Urothelium cell line (cell line): ENCODE measurements at places on chromosomes 2 and 18.
A peak's percentile ranks its signal among the peaks of the same experiment; 100 is the strongest.

- peak; percentile 23 for DNase-seq
Measured at GRCh38 chr2:63861220-63861822, 19.6 kb downstream of the UGP2 start.

DNA sequence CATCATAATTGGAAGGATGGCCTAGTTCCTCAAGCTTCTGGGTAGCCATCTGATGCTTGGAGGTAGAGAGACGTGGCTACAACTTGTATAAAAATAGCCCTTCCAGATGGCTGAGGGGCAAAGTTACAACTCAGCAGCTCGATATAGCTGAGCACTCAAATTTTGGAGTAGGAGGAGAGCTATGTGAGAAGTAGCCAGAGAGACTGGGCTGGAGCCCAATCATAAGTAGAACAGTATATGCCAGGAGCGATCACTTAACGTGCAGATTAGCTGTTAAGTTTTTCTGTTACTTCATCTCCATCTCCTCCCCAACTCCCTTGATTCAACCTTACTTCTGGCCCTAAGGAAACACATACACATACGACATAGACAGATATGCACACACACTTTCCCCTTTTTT is 28.8 kb downstream of the CNRIP1 start:
- DNase-seq = no peak

DNA sequence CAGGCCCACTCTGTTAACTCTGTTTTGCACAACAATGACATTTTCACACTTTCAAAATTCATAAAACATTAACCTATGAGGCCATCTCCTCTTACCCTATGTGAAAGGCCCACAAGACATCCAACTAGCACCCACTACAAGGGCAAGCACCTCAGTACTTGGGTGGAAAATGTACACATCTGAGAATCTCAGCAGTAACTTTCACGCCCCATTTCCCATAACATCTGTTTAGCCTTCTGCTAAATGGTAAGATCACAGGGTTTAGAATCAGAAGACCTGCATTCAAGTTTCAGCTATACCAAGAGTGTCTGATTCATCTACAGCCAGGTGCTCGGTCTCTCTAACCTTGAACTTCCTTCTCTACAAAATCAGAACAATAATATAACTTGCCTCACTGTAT is 89.2 kb downstream of the SP100 start:
- no peak for DNase-seq

GRCh38 chr18:51614033-51614432 is 416.6 kb upstream of the MEX3C start:
- peak; percentile 64 for DNase-seq

- DNase-seq = no peak
Measured at GRCh38 chr2:62467100-62467474, 38.9 kb downstream of the TMEM17 start.

DNA sequence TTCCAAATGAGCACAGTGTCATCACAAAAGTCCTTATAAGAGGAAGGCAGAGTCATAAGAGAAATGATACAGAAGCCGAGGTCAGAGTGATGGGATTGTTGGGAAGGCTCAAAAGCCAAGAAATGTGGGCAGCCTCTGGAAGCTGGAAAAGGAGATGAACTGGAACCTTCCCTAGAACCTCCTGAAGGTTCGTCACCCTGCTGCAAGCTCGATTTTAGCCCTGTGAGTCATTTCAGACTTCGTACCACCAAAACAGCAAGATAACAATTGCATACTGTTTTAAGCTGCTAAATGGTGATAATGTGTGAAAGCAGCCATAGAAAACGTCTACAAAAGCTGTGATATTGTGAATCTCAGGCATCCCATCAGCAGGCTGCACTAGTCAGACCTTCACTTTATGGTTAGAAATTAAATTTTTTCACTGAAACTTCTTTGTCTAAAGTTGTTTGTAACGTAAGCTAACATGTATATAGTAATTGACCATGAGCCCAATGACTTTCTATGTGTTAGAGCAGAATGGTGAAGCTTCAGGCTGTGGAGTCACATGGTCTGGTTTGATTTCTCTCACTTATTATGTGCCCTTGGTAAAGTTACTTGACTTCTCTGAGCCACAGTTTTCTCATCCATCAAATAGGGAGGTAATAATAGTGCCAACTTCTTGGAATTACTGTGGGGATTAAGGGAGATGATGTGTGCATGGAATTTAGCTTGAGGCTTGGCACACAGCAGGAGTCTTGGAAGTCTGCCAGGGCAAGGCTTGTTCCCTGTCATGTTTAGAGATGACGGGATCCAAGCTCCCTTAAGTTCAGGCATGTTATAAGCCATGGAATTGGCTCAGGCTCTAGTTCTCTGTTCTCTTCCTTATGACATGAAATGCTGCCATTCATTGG is 132.0 kb upstream of the CCDC195 start:
- peak; percentile 73 for DNase-seq

GRCh38 chr2:199977984-199978415 is 22.6 kb downstream of the MAIP1 start:
- DNase-seq = no peak

DNA sequence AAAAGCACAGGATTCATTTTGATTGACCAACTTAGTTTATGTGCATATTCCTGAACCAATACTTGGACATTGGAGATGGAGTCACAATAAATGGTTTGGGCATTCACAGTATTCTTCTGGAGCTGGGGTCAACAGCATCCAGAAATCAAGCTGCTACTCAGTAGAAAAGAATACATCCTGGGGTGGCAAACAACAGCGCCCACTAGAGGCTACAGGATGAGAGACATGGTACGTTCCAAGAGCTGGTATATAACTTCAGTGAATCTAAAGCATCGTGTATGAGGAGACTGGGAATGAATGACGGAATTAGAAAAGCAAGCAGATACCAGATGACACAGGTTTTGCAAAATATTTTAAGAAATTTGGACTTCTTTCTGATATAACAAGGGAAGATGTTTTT is 142.9 kb upstream of the FIGN start:
- DNase-seq = no peak

- no peak for DNase-seq
Measured at GRCh38 chr2:158513841-158514240, 57.1 kb downstream of the PKP4 start.

DNA sequence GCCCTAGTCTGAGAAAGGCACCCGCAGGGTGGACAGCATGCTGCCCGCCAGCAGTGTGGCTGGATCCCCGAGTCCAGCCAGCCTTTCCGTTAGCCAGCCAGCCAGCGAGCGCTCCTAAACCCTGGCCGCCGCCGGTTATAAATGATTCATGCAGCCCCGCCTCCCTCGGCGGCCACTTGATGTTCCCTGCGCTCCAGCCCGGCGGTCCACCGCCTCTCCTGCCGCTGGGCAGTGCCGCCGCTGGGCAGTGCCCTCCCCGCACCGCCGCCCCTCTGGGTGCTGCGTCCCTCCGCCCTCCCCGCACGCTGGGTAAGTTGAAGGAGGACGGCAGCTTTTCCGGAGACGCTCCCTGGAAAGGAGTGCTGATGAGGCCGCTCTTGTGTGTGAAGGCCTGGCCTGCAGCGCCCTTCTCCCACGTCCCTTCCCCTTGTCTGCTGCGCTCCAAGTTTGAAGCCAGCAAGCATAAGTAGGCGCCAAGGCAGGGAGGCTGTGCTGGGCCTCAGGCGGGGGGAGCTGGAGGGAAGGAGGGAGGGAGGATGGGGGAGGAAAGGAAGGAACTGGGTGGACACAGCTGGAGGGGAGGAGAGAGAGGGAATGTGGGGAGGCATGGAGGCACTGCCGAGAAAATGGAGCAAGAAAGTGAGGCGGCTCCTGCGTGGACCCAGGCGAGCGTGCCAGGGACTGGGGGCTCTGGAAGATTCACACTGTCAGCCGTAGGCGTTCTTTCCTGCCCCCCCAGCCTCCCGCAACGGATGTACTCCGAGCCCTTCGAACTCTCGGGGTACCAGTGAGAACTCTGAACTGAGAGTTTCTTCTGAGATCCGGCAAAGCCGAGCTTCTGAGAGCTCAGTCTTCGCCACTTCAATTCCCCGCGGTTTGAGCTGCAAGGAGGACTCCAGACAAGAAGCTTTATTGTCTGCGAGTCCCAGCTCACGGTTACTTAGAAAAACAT is 131.9 kb downstream of the GLI2 start:
- peak; percentile 27 for DNase-seq

- DNase-seq = no peak
Measured at GRCh38 chr2:73175663-73176204, 26.6 kb upstream of the NOTO start.

- DNase-seq = no peak
Measured at GRCh38 chr18:35875566-35875965, 96.9 kb upstream of the RMP24 start.

DNA sequence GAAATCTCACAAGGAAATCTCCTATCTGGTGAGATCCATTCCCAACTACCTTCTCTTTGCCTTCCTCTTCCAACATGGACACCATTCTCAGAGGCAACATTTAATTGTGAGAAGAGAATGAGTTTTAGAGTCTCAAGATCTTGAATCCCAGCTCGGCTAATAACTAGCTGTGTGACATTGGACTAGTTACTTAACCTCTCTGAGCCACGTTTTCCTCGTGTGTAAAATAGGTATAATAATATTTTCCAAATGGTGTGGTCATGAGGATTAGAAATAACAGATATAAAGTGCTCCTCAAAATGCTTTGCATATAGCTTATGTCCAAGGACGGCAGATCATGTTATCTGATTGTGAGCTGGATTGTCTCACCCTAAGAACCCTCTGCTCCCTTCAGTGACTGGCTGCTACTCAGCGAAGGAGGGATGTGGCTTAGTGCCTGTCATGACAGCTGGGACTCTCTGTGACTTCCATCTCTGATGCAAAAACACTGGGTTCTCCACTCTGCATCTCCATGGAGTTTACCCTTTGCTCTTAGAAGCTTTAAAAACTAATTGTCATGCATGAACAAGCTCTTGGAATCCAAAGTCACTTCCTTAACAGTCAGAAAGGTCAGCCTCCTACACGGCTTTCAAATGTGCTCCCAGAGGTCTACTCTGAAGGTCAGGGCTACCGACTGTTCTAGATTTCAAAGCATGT is 38.4 kb upstream of the MRPL19 start:
- no peak for DNase-seq

GRCh38 chr2:165776013-165776412 is 18.0 kb downstream of the GALNT3 start:
- no peak for DNase-seq

DNA sequence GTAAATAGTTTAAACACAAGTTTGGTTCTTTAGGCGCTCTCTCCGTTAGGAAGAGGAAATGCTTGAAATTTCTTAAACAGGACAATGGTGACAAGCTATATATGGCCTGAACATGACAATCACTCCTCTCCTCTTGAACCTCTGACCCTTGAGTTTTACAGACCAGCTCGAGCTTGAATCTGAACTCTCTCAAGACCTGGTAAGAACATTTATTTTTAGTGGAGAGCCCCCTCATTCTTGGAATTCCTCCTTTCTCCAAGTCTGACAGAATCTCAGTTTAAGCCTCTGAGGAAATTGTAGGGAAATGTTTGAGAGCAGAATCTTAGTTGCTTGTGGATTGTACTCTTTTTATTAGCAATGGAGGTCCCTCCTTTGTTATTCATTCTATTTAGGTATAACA is 1293.6 kb upstream of the ZEB2 start:
- no peak for DNase-seq

DNA sequence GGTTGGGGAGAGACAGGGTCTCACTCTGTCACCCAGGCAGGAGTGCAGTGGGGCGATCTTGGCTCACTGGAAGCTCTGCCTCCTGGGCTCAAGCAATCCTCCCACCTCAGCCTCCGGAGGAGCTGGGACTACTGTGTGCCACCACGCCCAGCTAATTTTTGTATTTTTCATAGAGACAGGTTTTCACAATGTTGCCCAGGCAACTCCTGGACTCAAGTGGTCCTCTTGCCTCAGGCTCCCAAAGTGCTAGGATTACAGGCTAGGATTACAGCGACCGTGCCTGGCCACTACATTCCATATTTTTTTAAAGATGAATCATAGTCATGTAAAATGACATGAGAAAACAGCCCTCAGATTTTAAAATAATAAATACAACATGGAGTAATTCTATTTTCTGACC is 32.3 kb downstream of the CWC22 start:
- DNase-seq = no peak

DNA sequence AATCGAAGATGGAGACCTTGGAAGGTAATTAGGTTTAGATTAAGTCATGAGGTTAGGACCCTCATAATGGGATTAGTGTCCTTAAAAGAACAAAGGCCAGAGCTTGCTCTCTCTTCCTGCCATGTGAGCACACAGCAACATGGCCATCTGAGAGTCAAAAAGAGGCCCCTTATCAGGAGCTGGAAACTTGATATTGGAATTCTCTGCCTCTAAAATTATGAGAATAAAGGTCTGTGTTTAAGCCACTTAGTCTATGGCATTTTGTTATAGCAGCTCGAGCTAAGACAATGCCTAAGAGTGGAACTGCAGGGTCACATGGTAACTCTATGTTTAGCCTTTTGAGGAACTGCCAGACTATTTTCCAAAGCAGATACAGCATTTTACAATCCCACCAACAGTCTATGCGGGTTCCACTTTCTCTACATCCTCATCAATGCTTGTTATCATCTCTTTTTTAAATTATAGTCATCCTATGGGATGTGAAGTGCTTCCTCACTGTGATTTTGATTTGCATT is 42.4 kb downstream of the THADA start:
- DNase-seq = no peak

- DNase-seq = peak; percentile 95
Measured at GRCh38 chr2:33275689-33276444, 200.6 kb upstream of the RASGRP3 start.

DNA sequence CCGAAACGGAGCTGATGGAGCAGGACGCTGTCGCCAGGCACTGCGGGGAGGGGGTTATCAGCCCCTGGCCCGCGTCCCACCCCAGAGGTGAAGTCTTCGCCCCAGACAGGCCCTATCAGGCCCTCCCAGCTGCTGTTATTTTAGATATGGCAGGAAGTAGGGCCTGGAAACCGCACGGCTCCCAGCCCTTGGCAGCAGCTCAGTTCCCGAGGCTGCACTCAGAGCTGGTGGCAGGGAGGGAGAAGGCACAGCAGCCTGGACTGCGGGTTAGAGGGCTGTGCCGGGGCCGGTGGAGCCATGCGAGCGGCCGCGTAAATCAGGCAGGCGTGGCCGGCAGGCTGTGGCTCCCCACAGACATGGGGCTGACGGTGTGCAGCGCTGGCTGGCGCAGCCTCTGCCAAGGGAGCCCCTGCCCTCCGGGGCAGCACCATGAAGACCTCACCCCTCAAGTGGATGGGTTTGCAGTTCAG is 111.4 kb downstream of the NFATC1 start:
- no peak for DNase-seq

- DNase-seq = no peak
Measured at GRCh38 chr18:58234359-58234741, 190.3 kb downstream of the NEDD4L start.

GRCh38 chr2:155645791-155646190 is 686.7 kb downstream of the NR4A2 start:
- no peak for DNase-seq

DNA sequence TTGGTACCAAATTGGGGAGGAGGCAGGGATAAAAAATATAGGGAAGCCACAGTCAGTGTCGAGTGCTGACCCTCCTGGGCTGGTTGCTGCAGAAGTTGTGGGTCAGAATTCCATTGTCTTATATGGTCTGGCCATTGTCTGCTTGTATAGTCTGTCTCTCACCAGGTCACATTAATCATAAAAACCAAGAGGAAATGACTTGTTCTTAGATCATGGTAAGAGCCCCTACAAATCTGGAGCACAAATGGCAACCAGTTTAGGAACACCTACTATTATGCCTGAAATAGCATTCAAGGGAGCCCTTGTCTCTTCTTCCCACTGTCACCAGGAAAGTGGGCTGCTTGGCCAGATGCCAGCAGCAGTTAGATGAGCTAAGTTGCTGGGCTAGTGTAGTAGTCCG is 119.7 kb upstream of the RMP24 start:
- DNase-seq = no peak

GRCh38 chr2:70948337-70949003 is 12.8 kb downstream of the ATP6V1B1 start:
- peak; percentile 93 for DNase-seq

- no peak for DNase-seq
Measured at GRCh38 chr2:23836971-23837565, 89.9 kb downstream of the ATAD2B start.
